MV-4-11 (cell line): ENCODE measurements at places on chromosomes 3 and 15.
A peak's percentile ranks its signal among the peaks of the same experiment; 100 is the strongest.

GRCh38 chr3:105235785-105236184, 130.9 kb upstream of the ALCAM start:
- DNase-seq = no peak

- peak; percentile 4 for DNase-seq
Observed at GRCh38 chr3:184259878-184260723, 1.3 kb downstream of the CAMK2N2 start.

GRCh38 chr3:141915016-141915415, 38.6 kb downstream of the ATP1B3 start:
- DNase-seq = no peak

GRCh38 chr3:155076888-155077287, 3.2 kb upstream of the MME start:
- DNase-seq = no peak

DNA sequence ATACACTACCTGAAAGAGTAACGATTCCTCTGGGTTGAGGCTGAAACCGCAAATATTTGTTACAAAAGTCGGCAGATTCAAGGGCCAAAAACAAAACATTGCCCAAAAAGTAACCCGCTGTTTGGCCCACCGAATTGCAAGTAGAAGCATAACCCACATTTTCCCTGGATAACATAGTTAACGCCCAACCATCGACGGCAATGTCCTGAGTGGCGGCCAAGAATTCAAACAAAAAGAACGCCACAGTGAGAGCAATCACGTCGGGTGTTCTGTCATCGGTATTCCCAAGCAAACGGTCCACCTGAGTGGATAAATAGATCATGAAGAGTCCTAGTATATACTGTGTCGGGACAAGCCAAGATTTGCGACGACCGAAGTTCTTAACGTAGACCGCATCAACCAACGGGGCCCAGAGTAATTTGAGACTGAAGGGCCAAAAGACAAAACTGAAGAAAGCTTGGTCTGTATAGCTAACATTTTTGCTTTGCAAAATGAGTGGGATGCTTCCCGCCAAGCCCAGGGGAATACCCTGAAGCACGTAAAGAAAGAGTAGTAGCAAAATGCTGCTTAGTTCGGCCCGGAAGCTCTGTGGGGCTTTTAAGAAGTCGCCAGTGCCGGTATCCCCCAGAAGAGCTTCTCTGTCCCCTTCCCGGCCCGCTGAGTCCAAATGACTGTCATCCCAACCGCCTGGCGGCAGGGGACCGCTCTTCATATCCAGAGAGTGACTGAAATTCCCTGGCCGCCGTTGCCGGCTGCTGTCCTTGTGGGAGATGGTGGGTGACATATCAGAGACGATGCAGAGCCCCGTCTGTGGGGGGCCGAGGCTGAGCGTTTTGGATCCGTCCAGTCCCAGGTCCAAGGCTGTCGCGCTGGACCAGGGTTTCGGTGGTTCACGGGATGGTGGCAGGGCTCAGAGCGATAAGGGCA, 750 bp downstream of the SLC33A1 start:
- peak; percentile 25 for DNase-seq
